ENCODE measurements at places on chromosomes 5 and 9.

- DNase-seq: no peak
Measured at GRCh38 chr5:139079991-139080610, 118.1 kb downstream of the SIL1 start.

- no peak for DNase-seq
Measured at GRCh38 chr9:124741662-124742061, 29.4 kb downstream of the NR6A1 start.

DNA sequence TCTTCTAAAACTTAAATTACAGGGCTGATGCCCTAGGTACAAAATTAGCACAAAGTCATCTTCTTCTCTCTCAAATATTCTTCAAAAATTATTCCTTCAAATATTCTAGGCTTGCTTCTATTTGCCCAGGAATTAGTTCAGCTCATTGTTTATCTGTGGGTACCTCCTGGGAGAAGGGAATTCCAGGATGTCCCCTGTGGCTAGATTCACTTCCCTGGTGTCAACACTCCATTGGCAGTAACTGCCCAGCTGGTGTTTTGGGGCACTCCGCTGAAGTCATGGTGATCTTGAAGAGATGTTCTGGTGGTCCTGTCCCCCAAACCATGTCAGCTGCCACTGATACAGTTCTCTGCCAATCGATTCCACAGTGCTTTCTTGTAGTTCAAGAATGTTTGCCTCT, 26.2 kb upstream of the TGFBR1 start:
- DNase-seq: no peak

DNA sequence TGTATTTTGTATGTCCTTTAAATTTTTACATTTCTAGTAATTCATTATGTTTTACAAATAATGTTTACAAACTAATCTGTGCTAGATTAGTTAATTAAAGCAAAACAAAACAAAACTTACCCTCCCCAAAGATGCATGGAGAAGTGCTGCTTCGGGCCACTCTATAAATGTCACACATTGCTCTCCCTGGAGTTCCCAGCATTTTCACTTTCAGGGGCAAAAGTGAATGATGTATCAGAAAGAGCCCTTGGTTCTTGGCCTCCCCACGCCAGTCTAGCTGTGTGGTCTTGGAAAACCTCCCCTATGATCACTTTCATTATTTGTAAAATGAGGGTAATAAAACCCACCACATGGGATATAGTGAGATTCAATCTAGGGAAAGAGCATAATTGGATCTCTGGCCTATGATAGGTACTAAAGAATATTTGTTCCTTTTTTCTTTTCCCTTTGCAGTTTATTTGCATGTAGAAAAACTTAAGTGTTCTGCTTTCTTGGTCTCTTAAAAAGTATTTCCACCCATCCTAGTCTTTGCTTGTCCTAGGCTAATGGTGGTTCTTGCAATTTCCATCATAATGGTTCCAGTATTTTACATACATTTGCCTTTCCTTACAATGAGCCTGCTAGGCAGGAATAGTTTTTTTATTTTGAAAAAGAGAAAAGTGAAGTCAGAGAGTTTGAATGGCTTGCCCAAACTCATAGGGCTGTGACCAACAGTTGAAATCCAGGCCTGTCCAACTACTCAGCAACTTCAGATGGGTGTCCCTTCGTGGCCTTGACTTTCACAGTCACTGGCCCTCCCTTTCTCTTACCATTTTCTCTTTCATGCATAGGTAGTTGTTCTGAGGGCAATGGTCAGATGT, 184.5 kb upstream of the KLF4 start:
- no peak for DNase-seq

DNA sequence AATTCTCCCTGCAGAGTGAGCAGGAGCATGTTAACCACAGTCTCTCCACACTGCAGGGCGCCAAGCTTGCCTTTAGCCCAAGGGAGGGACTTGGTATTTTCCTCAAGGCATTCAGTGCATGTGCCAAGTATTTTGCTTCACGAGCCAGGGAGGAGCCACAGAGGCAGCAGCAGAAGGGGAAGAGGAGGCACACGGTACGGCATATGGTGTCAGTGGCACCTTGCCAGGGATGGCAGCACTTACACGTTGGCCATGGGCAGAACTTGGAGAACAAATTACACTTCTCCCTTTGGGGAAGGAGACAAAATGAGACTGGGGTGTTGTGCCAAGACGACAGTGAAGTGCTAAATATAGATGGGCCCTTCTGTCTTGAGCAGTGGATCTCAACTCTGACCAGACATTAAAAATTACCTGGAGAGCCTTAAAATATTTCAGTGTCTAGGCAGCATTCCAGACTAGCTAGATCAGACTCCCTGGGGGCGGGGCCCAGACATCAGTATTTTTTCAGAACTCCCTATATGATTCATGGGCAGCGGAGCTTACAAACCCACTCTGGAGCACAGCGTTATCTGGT, 155.8 kb downstream of the DRD1 start:
- no peak for DNase-seq

DNA sequence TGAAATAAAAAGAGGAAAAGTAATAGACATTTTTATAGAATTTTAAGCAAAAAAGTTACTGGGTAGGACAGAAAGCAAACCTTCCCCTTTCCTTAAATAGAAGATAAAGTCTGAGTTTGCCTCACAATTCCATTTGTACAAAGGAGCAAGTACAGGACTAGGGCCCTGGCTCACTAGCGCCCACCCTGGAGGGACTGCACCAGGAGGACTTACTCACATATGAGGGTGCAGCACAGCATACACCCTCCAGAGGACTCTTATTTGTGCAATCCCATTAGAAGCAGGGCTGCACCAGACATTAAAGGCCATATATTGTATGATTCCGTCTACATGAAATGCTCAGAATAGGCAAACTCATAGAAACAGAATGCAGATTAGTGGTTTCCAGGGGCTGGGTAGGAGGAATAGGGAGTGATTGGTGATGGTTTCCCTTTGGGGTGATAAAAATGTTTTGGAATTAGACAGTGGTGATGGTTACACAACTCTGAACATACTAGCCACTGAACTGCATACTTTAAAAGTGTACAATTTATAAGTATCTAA, 4.5 kb downstream of the REEP5 start:
- no peak for DNase-seq

DNA sequence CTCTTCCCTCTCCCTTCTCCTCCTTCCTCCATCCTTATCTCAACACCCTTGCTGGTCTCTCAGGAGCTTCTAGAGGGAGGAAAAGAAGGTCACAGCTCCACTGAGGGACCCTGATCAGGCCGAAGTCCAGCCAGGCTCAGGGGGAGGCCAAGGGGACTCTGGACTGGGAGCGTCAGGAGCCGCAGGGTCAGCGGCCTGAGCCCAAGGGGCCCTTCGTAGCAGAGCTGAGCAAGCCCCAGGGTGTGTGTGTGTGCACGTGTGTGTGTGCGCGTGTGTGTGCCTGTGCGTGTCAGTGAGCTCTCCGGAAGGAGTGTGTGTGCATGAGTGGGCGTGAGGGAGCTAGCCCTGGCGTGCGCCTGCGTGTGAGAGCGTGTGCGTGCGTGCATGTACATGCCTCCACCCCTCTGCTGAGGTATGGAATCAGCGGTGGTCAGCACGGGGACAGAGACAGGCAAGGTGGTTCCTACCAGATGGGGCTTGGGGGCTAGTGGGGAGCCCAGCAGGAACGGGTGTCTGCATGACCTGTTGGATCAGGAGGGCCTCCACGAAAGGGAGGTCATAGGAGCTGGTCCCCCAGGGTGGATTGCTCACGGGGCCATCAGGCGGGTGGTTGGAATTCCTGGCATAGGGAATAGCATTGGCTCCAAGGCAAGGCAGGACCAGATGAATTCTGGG, 10.0 kb upstream of the AGPAT2 start:
- DNase-seq: no peak

Data from left ventricle myocardium superior (tissue), 1 donor.